ENCODE measurements at places on chromosomes 1 and 21. TPM values are rescaled to one million over a fixed set of nuclear protein-coding genes. Genes with fewer than 3 reads are reported as not detected.

- peaks cover 53% of the 10 kb centered on the region for H3K27me3 ChIP-seq
- DNase-seq, result no peak
- H3K4me3 ChIP-seq, result no peak overlapping the region
- no peaks in the 10 kb centered on the region for H3K36me3 ChIP-seq
- H3K27ac ChIP-seq, result no peak overlapping the region
- H3K4me1 ChIP-seq, result no peaks in the 10 kb centered on the region
These were observed 1.8 kb upstream of the SYT2 start for GRCh38 chr1:202711949-202712635.

BSND gene
- not detected for total RNA-seq

GRCh38 chr1:23624440-23624839 is 65.1 kb upstream of the ID3 start:
- DNase-seq, result no peak
- no peaks in the 10 kb centered on the region for H3K36me3 ChIP-seq
- no peaks in the 10 kb centered on the region for H3K27me3 ChIP-seq
- no peak overlapping the region for H3K27ac ChIP-seq
- H3K4me3 ChIP-seq, result no peak overlapping the region
- peaks cover 65% of the 10 kb centered on the region for H3K4me1 ChIP-seq

OR2T6 gene
- not detected for total RNA-seq

DNA sequence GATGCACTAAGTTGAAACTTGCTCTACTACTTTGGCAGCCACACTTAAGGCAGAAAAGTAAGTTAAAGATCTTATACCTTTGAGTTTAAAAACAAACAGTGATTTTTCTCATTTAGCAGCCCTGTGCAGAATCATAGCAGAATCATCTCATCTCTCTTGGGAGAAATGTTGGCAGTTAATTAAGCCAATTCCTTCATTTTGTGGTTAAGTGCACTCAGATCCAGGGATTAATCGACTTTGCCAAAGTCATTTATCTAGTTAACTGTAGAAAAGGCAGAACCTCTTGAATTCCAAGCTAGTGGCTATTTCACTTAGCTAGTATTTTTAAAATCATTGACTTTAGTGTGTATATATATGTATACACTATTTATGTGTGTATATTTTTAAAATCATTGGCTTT is 125.0 kb downstream of the GPR52 start:
- H3K4me1 ChIP-seq, result no peaks in the 10 kb centered on the region
- H3K36me3 ChIP-seq, result no peaks in the 10 kb centered on the region
- no peak overlapping the region for H3K4me3 ChIP-seq
- no peaks in the 10 kb centered on the region for H3K27me3 ChIP-seq
- no peak overlapping the region for H3K27ac ChIP-seq

SHE gene
- not detected for total RNA-seq

Data from T-cell (primary cell).